Stimulated activated CD4-positive, alpha-beta T cell treated with anti-CD3 and anti-CD28 coated beads, Interleukin-15, amount 100 ng/mL, for 1 hour (primary cell): ENCODE measurements at places on chromosomes 2 and 18.

GRCh38 chr2:29322011-29322410 lies 206.8 kb downstream of the CLIP4 start:
- no peak for DNase-seq

DNA sequence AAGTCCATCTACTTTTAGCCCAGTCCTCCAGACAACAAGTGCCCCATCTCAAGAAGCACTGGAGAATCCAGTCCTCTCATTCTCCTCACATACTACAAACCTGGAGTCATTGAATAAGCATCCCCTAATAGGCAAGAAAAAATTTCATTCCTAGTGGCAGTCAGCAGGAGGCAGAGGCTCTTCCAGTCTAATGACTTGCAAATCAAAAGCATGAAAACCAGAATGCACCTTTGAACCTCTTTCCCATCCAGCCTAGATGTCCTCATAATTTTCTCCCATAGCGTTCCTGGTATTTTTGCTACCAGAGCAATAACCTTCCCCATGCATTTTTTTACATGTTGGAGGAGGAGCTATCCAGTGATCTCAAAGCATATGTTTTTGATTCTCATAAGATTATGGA lies 252.6 kb downstream of the TTC32 start:
- DNase-seq = no peak

- no peak for DNase-seq
Measured at GRCh38 chr18:40612356-40612755, 1342.7 kb upstream of the PIK3C3 start.

DNA sequence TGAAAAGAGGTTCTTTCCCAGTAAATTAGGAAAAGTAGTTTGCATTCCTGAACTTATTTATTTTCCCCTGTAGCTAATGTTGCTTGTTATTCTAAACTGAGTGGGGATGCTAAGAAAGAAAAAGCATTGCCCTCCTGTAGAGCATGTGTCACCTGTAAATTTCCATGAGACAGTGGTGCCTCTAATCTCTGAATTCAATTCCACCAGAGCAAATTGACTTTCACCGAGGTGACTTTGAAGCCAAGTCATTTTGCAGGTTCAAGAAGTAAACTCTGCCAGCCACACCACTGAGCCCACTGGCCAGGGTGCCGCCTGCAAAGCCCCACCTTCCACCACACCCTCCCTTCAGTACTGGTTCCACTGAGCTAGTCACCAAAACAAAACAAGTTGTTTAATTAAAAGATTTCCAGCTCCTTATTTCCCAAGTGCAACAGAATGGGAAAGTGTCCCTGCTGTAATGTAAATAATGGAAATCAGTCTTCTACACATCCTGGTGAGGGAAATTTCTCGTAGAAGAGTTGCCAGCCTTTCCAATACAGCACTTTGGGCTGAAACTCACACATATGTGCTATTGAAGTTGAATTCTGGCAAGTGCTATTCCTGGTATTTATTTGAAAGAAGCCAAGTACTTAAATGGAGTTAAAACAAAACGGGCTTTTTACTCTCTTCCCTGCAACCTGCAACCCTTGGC lies 254.8 kb downstream of the RNF152 start:
- DNase-seq = no peak

DNA sequence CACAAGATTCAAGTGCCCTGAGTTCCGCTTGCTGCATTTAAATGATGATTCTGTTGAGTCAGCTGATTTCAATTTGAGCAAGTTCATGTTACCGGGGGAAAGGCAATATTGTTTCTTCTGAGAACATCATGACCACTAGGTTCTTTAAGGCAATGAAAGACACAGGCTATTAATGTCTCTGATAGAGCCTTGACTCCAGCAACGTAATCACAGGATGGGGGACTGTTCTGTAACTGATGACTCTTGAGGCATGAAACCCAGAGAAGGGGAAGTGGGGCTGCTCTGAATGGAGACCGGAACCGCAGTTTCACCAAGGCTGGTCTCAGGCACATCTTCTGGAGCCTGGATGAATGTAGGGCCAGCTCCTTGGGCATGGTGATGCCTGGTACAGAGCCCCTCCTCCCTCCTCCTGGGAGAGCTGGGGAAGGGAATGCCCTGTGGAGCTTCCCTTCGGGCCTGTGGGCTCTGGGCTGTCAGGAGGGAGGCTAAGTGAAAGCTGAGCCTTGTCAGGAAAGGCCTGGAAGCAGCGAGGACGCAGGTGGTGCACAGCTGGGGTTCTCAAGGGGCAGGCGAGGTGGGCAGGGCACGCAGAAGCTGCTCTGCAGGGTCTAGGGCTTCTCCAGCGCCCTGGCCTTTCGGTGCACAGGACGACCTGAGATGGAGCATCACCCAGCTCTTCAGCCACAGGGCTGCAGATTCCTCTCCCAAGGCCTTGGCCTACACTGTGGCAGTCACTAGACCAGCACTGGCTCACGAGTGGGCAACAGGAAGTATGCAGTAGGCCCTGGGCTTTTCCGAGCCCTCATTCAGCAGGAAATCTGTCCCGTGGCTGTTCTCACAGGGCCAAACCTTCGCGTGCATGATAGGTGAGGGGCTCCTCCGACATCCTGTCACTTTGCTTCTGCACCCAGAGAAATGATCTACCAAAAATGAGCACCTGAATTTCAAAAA lies 36.6 kb upstream of the PRLH start:
- DNase-seq = no peak

DNA sequence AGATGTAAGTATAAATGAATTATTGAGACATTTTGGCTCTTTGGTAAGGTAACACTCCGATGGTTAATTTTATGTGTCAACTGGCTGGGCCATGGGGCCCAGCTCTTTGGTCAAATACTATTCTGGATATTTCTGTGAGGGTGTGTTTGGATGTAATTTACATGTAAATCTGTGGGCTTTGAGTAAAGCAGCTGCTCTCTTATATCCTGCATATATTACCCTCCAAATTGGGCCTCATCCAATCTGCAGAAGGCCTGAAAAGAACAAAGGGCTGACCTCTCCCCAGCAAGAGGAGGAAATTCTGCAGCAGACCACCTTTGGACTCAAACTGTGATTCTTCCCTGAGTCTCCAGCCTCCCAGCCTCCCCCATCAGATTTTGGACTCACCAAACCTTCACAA lies 464.1 kb downstream of the PLCL1 start:
- DNase-seq = no peak

- DNase-seq = no peak
Measured at GRCh38 chr2:73895473-73895872, 2.7 kb downstream of the ACTG2 start.

- DNase-seq = no peak
Measured at GRCh38 chr2:16240402-16240801, 300.1 kb downstream of the MYCN start.

DNA sequence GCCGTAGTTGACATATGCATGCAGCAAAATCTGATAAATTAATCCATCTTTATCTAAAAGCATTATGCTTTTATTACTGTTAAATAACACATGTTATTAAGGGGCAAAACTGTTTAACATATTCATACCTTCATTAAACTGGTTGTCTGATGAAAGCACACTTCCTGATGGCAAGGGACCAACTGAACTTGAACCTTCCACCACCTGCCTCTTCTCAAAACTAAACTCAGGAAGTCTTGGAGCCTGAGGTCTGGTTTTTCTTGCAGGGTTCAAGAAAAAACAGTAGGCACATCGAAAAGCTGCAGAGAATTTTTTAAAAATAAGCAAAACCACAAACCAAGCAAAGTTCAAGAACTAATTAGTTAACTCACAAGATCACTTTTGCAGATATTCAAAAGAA lies 64.9 kb downstream of the LNPK start:
- DNase-seq = no peak

DNA sequence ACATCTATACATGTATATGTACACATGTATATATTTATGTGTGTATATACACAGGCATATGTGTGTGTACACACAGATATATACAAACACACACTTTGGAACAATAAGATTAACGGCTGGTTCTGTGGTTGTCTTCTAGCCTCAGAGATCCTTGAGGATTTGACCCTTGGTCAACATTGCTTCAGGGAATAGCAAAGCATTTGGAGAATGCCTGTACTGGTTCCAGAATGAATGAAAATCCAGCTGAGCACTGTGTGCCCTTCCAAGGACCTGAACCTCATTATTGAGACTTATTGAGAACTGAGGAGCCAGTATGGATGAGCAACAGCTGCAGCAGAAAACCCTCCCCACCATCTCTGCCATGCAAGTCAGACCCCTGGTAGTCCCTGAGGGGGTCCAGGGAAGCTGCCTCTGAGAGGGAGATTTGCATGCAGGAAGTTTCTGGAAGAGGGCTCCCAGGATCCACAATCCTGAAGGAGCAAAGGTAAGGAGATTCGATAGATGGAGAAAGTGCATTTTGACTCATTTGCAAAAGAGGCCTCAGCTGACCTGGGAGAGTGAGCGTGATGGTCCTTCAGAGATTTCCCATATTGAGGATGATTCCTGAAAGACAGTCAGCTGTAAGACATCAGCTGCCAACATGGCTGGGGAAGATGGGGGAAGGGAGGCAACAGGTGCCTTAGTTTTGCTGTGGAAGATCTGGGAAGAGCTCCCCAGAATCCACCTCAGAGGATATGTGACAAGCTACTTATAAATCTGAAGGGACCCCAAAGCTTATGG lies 166.6 kb upstream of the NCKAP5 start:
- no peak for DNase-seq

- no peak for DNase-seq
Measured at GRCh38 chr2:50535971-50536759, 495.8 kb downstream of the NRXN1 start.

DNA sequence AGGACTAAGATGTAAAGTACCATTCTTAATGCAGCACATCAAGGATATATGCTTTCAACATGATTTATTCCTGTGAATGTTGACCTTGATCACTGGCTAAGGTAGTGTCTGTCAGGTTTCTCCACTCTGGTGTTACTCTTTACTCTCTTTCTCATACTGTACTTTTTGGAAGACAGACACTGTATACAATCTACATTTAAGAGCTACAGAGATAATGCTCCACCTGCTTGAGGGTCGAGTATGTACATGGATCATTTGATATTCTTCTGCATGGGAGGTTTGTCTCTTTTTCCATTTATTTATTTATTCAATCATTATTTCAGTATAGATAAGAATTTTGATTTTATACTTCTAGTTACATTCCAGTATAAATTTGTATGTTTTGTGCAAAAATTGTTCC lies 199.5 kb upstream of the RGPD4 start:
- DNase-seq = no peak

- no peak for DNase-seq
Measured at GRCh38 chr2:46690825-46691224, 211.5 kb downstream of the TMEM247 start.

DNA sequence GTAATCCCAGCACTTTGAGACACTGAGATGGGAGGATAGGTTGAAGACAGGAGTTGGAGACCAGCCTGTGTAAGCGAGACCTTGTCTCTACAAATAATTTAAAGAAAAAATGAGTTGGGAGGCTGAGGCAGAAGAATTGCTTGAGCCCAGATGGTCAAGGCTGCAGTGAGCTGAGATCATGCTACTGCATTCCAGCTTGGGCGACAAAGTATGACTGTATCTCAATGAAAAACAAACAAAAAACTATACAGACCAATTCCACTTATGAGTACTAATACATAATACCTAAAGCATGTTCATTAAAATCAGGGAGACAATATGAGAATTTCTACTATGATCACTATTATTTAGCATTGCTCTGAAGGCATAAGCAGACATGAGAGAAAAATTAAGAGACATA lies 12.6 kb downstream of the RNF149 start:
- no peak for DNase-seq

DNA sequence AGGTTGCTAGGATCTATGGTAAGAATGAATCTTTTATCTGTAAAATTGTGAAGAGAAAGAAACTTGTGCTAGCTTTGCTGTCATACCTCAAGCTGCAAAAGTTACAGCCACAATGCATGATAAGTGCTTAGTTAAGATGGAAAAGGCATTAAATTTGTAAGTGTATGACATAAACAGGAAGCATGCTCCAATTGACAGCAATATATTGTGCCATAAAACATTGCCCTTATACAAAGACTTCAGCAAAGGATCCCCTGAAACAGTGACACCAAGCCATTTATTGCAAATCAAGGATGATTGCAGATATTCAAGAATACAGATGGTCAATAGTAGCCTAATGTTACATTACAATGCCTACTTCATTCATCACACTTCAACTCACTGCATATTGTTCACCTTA lies 283.1 kb downstream of the CPS1 start:
- DNase-seq = no peak

GRCh38 chr2:98346311-98347236 lies at the start of gene CNGA3:
CNGA3 (plus strand) TSS chr2:98346456; CDS start chr2:98369976, 23,520 bp downstream.
- no peak for DNase-seq

- DNase-seq = no peak
Measured at GRCh38 chr2:109033171-109033570, 44.2 kb upstream of the EDAR start.

DNA sequence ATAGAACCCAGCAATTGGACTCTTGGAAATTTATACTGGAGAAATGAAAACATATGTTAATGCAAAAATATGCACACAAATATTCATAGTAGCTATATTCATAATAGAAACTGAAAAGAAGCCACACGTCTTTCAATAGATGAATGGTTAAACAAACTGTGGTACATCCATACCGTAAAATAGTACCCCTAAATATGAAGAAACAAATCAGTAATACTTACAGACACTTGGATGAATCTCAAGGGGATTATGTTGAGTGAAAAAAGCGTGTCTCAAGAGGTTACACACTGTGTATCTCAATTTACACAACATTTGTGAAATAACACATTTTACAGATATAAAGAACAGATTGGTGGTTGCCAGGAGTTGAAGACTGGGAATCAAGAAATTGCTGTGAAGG lies 61.1 kb upstream of the ARHGAP15 start:
- DNase-seq = no peak

- DNase-seq = no peak
Measured at GRCh38 chr2:37670378-37671008, 949 bp downstream of the CDC42EP3 start.

GRCh38 chr2:3309496-3310355 lies 67.9 kb downstream of the EIPR1 start:
- DNase-seq = no peak

DNA sequence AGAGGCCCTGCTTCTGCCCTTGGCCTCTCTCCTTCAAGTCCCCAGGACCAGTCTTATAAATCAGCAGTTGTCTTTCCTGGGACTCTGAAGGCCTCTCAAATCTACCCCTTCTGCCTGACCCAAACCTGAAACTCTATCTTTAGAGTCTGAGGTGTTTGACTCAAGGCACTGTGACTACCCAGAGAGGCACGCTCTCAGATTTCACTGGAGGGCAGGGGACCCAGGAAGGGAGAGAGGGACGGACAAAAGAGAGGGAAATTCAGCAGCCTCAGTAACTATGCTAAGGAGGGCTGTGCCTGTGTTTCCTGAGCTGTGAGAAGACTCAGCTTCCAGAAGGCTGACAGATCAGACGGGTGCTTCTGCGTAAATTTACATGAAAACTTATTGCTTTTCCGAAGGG lies 217.8 kb downstream of the HAUS1 start:
- no peak for DNase-seq
